ENCODE measurements at places on chromosomes 2 and 18. TPM values are rescaled to one million over a fixed set of nuclear protein-coding genes. Genes with fewer than 3 reads are reported as not detected.

DNA sequence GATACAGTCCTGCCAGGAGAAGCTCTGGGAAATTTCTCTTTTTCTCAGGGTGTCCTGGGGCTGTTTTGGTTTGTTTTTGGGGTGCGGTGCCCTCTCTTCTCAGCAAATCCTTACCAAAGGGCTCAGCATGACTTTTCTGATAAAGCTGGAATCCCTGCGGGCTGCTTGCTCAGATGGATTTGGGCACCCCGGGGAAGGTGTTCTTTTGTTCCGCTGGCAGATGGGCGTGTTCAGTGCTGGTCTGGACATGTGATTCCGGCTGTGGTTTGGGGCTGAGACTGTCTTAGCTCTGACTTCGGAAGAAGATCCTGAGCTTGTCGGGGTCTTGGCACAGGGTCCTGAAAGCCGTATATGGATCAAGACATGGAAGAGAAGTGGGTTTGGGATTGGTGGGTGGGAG lies 134.2 kb upstream of the SPRED2 start:
- DNase-seq = peak; percentile 25

- peak; percentile 79 for DNase-seq
Observed at GRCh38 chr18:36809590-36810381, 19.0 kb downstream of the TPGS2 start.

- peak; percentile 88 for DNase-seq
Observed at GRCh38 chr2:39737661-39738060, 41.4 kb downstream of the THUMPD2 start.

GRCh38 chr18:53771664-53772063 lies 452.8 kb downstream of the MBD2 start:
- no peak for DNase-seq

DNA sequence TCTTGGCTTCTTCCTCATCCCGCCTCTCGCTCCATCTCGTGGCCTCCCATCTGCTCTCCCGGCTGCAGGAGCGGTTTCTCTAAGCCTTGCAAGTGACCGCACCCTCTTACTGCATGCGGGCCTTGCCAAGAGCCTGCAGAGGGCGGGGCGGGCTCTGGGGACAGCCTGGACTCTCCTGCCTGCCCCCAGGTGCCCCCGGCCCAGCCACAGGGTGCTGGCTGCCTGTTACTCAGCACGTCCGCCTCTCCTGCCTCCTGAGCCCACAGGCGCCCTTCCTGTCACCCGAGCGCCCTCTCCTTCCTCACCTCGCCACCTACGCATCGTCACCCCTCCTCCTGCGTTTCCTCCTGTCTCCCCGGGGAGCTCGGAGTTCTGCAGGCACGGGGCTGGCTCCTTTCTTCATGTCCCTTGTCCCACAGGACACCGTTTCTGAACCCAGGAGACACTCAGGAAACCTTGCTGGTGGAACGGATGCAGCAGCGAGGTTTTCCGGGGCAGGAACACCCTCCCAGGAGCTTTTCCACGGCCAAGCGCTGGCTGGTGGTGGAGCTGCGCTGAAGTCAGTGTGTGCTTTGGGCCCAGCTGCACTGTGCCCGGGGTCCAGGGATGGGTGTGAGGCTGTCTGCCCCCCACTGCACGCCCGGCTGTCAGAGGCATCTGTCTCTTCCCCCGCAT lies 28.5 kb downstream of the HPCAL1 start:
- DNase-seq = peak; percentile 27

GRCh38 chr2:150520887-150521664 lies 33.6 kb upstream of the RND3 start:
- peak; percentile 73 for DNase-seq

DNA sequence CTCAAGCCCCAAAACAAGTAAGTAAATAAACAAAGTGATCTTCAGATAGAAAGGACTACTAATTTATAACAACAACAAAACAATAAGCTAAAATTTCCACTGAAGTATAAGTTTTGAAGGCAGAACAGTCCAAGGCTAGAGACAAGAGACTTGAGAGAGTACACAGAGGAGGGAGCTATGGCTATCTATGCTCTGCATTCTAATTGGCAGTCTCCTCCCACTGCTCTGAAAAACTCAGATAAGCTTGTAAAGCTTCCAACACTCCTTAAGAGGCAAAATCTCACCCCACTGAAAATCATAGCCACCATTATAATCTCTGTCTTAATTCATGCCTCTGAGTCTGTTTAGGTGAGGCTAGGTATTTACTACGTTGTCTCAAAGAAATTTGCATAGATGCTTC lies 714.6 kb upstream of the LRATD1 start:
- no peak for DNase-seq

DNA sequence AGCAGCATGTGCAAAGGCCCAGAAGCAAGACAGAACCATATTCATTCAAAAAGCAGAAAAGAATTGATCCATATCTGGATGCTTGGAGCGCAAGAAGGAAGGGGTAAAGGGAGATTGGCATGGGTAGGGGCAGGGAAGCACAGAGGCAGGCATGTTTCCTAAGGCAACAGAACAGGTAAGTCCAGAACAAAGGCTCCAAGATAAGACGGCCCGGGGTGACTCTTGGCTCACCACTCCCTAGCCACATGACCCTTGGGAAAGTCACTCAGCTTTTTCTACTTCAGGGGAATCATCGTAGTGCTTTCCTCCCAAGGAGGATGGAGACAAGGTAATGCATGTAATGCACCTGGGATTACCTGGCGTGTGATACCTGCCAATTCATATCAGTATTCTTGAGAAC lies 37.7 kb upstream of the ST3GAL5 start:
- no peak for DNase-seq

DNA sequence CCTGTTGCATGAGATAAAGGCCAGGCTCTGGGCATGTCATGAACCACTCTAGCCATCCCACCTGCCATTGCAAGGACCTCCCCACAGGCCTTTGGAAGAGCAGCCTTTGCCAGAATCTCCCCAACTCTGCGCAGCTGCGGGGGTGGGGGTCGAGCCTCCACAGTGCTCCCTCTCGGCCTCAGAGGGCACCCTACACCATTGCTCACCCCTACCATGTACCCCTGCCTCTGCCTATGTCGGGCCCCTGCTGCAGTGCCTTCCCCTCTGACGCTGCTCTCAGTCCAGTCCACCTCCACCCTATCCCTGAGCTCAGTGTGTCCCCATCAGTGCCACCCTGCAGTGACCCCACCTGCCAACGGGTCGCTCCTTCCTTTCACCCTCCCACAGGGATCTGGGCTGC lies 679.7 kb upstream of the RAB6C start:
- no peak for DNase-seq

GRCh38 chr2:188245230-188245629 lies 46.4 kb upstream of the GULP1 start:
- DNase-seq = no peak

- no peak for DNase-seq
Observed at GRCh38 chr18:48940854-48941611, 9.7 kb downstream of the SMAD7 start.

The TMEM169 gene
- 1.8 TPM for total RNA-seq

The STON1 gene
- total RNA-seq = 9.5 TPM

The XDH gene
- 0.69 TPM for total RNA-seq

The TTC32 gene
- total RNA-seq = 19.3 TPM

The AAMP gene
- total RNA-seq = 269 TPM

The NDC80 gene
- 4.3 TPM for total RNA-seq

The PRSS56 gene
- not detected for total RNA-seq

The ALK gene
- total RNA-seq = 0.88 TPM

The RGPD3 gene
- total RNA-seq = 0.45 TPM

The RTTN gene
- 15.3 TPM for total RNA-seq

The PLGLB1 gene
- 0.92 TPM for total RNA-seq
